ENCODE measurements at places on chromosomes 2 and 18.

- no peak for DNase-seq
Measured at GRCh38 chr2:134217924-134218323, 35.9 kb upstream of the MGAT5 start.

GRCh38 chr2:177574356-177574755 is 181.8 kb downstream of the AGPS start:
- DNase-seq, result no peak

- no peak for DNase-seq
Measured at GRCh38 chr2:55136138-55136541, 85.9 kb upstream of the RTN4 start.

- no peak for DNase-seq
Measured at GRCh38 chr18:48862132-48862531, 88.6 kb downstream of the SMAD7 start.

GRCh38 chr2:237497009-237497837 is 10.2 kb downstream of the MLPH start:
- no peak for DNase-seq

GRCh38 chr2:56183643-56184499 is at the start of gene CCDC85A:
Gene CCDC85A, plus strand, starts transcription at chr2:56183990. Its CDS starts 635 bp downstream, at chr2:56184625.
- DNase-seq, result no peak

DNA sequence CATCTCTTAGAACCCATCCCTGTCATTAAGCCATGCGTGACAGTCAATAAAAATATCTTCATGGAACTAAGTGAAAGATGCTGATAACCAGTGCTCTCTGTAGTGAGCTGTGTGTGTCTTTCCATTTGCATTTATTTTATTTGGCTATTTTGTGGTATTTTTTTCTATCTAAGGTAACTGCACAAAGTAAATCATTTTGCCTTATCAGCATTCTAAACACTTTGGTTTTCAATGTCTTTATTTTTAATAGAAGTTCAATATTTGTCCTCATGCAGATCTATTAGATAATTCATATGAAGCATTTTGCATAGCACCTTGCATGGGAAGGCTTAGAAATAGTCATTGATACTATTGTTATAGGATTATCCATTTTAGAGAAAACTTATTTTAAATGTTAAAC is 163.6 kb upstream of the TANK start:
- no peak for DNase-seq

- no peak for DNase-seq
Measured at GRCh38 chr2:102340778-102341177, 14.8 kb upstream of the IL18R1 start.

GRCh38 chr18:8695932-8696517 is 9.3 kb upstream of the MTCL1 start:
- DNase-seq, result no peak

- DNase-seq, result no peak
Measured at GRCh38 chr2:42754021-42754775, 9.7 kb downstream of the OXER1 start.

DNA sequence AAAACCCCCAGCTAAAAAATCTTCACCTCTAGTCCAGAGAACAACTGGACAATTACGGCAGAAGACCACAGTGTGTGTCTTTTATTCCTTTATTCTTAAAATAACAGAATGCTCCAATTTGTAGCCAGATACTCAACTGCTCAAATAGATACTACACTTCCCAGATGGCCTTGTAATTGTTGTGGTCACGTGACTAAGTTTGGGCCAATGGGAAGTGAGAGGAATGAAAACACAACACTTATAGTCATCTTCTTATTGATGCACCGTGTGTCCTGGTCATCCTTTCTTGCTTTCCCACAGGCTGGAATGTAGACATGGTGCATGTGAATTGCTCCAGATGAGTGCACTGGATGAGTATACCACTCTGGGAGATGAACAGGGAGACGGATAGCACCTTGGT is 145.1 kb downstream of the CDC42EP3 start:
- DNase-seq, result no peak

DNA sequence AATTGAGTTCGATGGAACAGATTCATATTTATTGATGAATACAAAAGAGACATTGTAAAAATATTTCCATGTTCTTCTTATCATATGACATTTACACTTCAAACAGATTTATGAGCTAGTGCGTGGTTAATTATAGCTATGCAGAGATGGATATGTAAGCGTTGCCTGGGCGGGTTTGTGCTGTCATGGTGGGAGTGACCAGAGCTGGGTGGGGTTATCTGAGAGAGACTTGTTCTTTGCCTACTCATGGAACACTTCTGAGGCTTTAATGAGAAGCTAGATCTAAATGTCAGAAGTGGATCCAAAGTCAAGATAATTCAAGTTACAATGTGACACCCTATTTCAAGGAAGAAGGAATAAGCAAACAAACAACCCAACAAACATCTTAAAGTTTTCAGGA is 162.3 kb upstream of the ZEB2 start:
- DNase-seq, result no peak

GRCh38 chr2:163247156-163247846 is 408.7 kb upstream of the KCNH7 start:
- DNase-seq, result no peak

GRCh38 chr2:111194835-111195621 is 74.3 kb downstream of the BCL2L11 start:
- DNase-seq, result no peak

GRCh38 chr2:200765139-200765951 is 46.4 kb upstream of the BZW1 start:
- no peak for DNase-seq

DNA sequence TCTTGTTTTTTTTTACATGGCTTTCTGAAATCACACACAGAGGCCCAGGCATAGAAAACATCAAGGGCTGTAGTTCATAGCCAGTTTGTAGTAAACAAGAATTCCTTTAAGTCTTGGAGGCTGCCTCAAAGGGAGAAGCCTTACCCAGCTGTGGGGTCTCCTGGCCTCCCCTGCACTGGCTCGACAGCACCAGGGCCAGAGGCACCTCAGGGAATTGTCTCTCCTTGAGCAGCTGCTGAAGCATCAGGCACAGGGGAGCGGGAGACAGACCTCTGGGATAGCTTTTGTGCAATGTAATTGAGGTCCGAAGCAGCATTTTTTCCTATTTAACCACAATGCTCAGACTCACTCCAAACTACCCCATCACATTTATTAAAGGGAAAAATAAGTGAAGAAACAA is 209.1 kb downstream of the HRH4 start:
- no peak for DNase-seq

GRCh38 chr2:29397039-29397438 is 281.8 kb downstream of the CLIP4 start:
- no peak for DNase-seq

GRCh38 chr2:39646267-39646666 is 19.4 kb upstream of the TMEM178A start:
- no peak for DNase-seq

DNA sequence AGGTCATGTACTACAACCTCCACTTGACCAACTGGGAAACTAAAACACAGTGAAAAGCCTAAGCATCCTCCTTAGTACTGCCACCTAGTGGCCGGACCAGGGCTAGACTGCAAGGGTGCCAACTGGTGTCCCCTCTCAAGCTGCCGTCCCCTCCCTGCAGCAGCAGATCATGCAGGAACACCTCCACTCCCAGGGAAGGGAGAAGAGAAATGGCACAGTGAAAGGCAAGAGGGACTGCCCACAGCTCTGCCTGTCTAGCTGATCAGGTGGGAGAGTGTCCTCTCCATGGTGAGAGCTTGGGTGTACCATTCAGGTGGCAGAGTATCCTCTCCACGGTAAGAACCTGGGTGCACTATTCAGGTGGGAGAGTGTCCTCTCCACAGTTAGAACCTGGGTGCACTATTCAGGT is 78.1 kb downstream of the AAK1 start:
- peak; percentile 55 for DNase-seq

DNA sequence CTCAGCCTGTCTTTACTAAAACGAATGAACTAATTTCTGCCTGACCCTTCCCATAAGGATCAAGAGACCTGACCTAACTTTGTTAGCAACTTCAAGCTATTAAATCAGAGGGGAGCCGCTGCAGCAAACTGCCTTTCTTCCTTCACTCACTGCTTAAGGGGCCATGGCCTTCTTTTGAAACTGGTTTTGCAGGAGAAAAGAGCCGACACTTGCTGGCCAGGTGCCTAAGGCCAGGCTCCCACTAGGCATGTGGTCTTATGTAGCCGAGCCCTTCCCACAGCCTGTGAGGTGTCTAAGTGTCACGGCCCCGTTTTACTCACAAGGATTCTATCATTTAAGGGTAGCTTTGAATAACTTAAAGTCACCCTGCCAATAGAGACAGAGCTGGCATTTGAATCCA is 130.8 kb downstream of the ZNF236 start:
- DNase-seq, result no peak

- DNase-seq, result no peak
Measured at GRCh38 chr2:39620067-39620466, 45.6 kb upstream of the TMEM178A start.

- DNase-seq, result no peak
Measured at GRCh38 chr2:177873915-177874314, 198.7 kb downstream of the PDE11A start.

Measured in stimulated activated CD4-positive, alpha-beta T cell treated with anti-CD3 and anti-CD28 coated beads, TNF-alpha, amount 100 ng/mL, for 1 hour (primary cell).